ENCODE measurements at places on chromosomes 13 and 19. TPM values are rescaled to one million over a fixed set of nuclear protein-coding genes. Genes with fewer than 3 reads are reported as not detected.

The GJB6 gene
- not detected for total RNA-seq

DNA sequence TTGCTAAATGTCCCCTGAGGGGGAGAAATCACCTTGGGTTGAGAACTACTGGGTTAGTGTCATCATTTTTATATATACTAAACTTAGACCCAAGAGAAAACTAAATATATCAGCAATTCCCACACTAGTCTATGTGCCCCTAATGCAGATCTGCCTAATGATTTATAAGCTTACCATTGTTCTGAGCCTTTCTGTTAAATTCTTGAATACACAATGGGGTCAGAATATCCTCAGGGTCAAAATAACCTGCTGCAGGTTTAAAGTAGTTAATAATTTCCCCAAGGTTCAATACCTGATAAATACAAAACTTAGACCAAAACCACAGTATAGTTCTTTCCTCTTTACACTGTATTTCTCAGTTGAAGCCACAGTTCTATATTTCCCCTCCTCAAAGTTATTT is 4.6 kb downstream of the VWA8 start:
- no peak for DNase-seq

- DNase-seq = no peak
Measured at GRCh38 chr13:25733001-25733491, 318.8 kb downstream of the SHISA2 start.

DNA sequence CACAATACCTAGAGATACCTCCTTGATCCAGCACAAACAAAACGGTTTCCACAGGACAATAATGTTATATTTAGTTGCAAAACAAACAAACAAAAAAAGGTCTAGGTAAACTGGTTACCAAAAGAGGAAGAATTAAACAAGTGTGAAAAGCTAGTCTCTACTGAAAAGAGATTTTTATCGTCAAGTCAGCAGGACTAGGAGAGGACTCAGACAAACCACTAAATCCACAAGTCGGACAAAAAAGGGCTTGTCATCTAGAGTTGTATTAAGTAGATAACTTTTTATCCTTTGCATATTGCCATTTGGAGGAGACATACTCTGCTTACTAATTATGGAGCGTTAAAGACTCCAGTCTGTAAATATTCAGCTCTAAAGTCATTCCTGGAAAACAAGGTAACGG is 9.9 kb upstream of the KPNA3 start:
- no peak for DNase-seq

GRCh38 chr19:30014770-30015169 is 72.7 kb downstream of the URI1 start:
- DNase-seq = no peak

- no peak for DNase-seq
Measured at GRCh38 chr19:33098055-33098534, 17.1 kb downstream of the GPATCH1 start.

The CPB2 gene
- not detected for total RNA-seq

DNA sequence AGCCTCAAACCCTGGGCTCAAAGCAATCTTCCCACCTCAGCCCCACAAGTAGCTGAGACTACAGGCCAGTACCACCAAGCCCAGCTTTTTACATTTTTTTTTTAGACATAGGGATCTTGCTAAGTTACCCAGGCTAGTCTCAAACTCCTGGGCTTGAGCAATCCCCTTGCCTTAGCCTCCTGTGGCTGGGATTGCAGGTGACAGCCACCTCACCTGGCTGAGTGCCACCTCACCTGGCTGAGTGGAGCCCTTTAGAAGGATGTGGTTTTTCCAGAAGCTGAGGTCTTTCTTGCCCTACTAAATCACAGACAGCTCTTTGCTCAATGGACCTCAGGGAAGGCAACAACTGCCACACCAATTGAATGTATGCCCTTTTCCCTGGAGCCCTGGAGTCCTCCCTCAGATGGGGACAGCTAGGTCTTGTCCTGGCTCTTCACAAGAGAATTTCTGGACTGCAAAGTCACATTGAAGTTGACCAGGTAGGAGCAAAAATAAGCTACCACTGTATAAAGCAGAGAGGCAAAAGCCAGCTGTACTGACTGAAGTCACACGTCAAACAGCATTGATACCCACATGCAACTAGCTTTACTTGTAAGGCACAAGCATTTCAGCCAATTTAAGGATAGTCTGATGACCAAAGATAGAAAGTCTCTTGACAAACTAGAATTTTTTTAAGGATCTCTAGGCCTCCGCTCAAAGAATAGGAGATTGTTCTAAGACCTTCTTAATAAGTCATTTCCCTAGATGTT is 14.0 kb downstream of the PDX1 start:
- no peak for DNase-seq

- peak; percentile 93 for DNase-seq
Measured at GRCh38 chr13:44918326-44919103, 70.8 kb downstream of the NUFIP1 start.

GRCh38 chr19:2341982-2342381 is 13.5 kb downstream of the SPPL2B start:
- DNase-seq = no peak

The ZNF471 gene
- total RNA-seq = 0.90 TPM

The P2RY11 gene
- 2.4 TPM for total RNA-seq

DNA sequence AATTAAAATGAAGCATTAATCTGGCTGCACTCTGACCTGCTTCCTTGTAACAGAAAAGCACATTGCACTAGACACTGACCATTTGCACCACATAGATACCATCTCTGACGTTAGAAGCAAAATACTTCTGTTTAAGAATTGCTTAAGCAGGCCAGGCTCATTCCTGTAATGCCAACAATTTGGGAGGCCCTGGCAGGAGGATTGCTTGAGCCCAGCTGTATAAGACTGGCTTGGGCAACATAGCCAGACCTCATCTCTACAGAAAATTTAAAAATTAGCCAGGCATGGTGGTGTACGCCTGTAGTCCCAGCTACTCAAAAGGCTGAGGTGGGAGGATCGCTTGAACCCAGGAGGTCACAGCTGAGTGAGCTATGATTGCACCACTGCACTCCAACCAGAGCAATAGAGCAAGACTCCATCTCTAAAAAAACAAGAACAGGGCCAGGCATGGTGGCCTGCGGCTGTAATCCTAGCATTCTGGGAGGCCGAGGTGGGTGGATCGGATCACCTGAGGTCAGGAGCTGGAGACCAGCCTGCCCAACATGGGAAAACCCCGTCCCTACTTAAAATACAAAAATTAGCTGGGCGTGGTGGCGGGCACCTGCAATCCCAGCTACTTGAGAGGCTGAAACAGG is 7.0 kb upstream of the TLE6 start:
- DNase-seq = no peak

The ERICH6B gene
- total RNA-seq = not detected

The ATP5F1D gene
- total RNA-seq = 23.6 TPM

The ALKBH7 gene
- 20.5 TPM for total RNA-seq

The MAG gene
- not detected for total RNA-seq

The A1BG gene
- total RNA-seq = 5.4 TPM

The BORA gene
- 3.0 TPM for total RNA-seq

The GPC6 gene
- under 0.01 TPM for total RNA-seq

DNA sequence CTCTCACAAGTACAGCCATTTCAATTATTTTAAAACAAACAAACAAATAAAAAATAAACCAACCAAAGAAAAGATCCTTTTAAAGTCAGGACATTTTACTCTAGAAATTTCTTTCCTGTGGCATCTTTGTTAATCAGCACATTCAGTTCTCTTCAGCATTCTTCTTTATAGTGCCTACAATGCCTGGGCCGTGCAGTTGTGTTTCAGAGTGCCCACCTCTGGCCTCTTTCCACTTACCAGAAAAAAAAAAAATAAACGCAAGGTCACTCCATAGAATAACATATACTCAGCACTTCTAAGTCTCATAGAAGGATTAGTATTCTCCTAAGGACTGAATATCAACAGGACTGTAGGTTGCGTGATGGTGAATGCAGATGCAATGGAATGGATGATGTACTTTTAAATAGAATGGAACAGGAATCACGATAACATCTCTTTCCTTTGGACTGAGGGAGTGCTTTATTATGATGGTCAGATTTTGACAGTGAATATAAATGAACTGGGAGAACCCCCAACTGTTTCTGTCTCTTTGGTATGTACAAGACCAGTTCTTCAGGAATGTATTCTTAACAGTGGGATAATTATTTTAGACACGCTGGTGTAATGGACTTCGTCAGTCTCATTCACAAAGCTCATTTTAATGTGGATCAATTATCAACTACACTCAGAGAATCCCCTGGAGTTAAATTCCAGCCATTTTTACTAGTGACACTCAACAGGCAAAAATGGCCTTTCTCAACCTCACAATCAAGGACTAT is 125.0 kb upstream of the NBEA start:
- no peak for DNase-seq

- no peak for DNase-seq
Measured at GRCh38 chr19:6707011-6707657, 13.3 kb downstream of the C3 start.

DNA sequence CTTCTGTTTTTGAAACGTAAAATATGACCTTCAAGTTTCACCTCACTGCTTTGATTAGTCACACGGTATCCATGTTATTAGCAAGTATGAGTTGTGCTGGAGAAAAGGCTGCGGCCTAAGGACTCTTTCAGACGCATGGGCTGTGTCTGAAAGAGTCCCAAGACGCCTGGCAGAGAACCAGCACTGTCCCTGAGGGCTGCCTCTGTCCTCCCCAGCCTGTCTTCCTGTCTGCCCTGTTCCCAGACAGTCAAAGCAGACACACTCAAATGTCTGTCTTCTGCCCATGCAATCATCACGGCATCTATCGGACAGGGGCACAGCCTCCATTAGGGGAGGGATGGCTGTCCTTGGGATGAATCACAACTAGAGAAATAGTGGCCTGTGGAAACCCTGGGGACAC is 65.5 kb downstream of the DPY19L3 start:
- no peak for DNase-seq

DNA sequence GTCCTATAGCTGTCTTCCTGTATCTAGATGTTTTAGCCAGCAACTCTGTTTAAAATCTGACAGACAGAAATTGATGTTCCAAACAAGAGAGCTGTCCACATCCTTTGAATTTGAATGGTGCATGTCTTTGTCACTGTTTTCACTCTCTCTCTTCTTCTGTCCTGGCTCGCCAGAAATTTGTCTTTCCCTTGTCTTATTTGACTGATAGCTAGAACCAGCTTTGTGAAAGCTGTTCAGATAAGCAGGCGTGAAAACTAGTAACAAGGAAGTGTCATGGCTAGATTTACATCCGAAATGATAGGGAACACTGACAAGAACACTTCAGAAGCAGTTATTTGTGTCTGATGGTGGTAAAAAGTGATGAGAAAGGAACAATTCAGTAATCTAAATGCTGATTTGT is 354.9 kb upstream of the SLITRK1 start:
- DNase-seq = no peak

- no peak for DNase-seq
Measured at GRCh38 chr13:39481491-39481890, 121.5 kb downstream of the LHFPL6 start.

DNA sequence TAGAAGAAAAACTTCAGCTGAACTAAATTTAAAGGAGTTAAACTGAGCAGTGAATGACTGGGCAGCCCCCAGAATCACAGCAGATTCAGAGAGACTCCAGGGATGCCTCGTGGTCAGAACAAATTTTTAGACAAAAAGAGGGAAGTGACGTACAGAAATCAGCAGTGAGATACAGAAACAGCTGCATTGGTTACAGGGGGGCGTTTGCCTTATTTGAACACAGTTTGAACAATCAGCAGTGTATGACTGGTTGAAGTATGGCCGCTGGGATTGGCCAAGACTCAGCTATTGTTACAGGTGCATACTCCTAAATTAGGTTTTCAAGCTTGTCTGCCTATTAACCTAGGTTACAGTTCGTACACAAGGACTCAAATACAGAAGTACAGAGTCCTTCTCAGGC is 2.2 kb upstream of the SPRYD7 start:
- no peak for DNase-seq

- DNase-seq = no peak
Measured at GRCh38 chr13:100115693-100116254, 26.9 kb downstream of the PCCA start.

GRCh38 chr19:38898788-38899446 is 501 bp downstream of the SIRT2 start:
- DNase-seq = no peak

The KASH5 gene
- total RNA-seq = not detected

GRCh38 chr13:75217949-75218348 is 264.0 kb downstream of the TBC1D4 start:
- DNase-seq = no peak

DNA sequence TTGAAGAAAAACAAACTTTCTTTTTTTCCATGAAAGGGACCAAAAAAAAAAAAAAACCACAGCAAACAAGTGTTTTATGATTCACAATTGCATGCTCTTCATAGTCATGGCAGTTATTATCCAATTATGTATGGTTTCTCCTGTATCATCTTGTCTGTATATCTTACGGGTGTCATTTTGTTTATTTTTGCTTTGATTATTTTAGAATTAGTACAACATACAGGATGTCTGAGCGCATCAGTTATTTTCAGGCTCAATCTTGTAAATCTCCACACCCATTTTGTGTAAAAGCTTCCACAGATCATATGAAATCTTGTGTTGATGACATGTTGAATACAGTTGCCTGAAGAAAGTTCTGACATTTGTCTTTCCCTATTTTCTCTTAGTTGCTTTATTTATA is 280.3 kb downstream of the KLF5 start:
- no peak for DNase-seq

All from dermis microvascular lymphatic vessel endothelial cell (primary cell).